Central memory CD8-positive, alpha-beta T cell (primary cell): ENCODE measurements at places on chromosomes 3 and 15.

DNA sequence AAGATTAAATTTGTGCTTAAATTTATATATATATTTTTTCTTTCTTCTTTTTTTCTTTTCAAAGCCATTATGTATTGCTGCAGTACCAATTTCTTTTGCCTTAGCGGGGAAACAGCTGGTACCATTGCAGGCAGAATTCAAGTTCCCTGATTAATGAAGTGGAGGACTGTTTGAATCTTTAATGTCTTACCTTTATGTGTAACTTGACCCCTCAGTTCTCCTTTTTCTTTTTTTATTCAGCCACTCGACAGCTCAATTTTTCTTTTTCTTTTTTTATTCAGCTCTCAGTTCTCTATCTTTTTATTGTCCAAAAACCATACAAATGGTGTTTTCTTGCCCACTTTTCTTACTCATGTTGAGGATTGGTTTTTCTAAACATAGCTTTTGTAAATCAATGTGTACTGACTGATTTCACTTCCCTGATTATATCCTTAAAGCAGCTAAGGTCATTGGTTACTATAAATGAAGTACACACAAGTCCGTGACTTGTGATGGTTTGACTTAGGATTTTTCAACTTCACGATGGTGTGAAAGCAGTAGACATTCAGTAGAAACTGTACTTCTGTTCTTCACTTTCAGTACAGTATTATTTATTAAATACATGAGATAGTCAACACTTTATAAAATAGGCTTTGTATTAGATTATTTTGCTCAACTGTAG, 22.8 kb downstream of the ATP2C1 start:
- DNase-seq = no peak
- H3K4me3 ChIP-seq = no peak overlapping the region
- no peak overlapping the region for H3K27ac ChIP-seq
- H3K4me1 ChIP-seq = peaks cover 38% of the 10 kb centered on the region
- H3K27me3 ChIP-seq = no peaks in the 10 kb centered on the region
- H3K36me3 ChIP-seq = peaks cover 3% of the 10 kb centered on the region

DNA sequence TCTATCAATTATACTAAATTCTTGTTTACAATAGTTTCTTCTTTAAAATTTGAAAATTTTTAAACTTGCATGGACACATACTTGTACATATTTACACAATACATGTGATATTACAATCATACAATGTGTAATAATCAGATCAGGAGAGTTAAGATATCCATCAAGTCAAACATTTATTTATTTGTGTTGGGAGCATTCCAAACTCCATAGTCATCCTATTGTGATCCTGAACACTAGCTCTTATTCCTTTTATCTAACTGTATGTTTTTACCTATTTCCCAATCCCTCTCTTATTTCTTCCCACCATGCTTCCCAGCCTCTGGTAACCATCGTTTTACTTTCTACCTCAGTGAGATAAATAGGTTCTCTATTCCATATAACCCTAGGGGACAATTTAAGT, 1219.2 kb downstream of the ZPLD1 start:
- H3K27me3 ChIP-seq = no peaks in the 10 kb centered on the region
- H3K36me3 ChIP-seq = no peaks in the 10 kb centered on the region
- no peak for DNase-seq

GRCh38 chr15:95812491-95812890, 518.0 kb upstream of the NR2F2 start:
- peaks cover 9% of the 10 kb centered on the region for H3K27me3 ChIP-seq
- no peaks in the 10 kb centered on the region for H3K36me3 ChIP-seq

- H3K36me3 ChIP-seq = no peaks in the 10 kb centered on the region
- DNase-seq = no peak
- peak overlapping the region; percentile 54 for H3K4me3 ChIP-seq
- no peak overlapping the region for H3K27ac ChIP-seq
- H3K4me1 ChIP-seq = peaks cover 7% of the 10 kb centered on the region
- H3K27me3 ChIP-seq = no peaks in the 10 kb centered on the region
Measured at GRCh38 chr15:90142216-90143165, 40.2 kb upstream of the IDH2 start.

- H3K4me1 ChIP-seq = no peaks in the 10 kb centered on the region
- no peaks in the 10 kb centered on the region for H3K36me3 ChIP-seq
Measured at GRCh38 chr15:99172989-99173388, 68.1 kb downstream of the SYNM start.

- no peaks in the 10 kb centered on the region for H3K4me1 ChIP-seq
- no peak for DNase-seq
- H3K27me3 ChIP-seq = no peaks in the 10 kb centered on the region
Measured at GRCh38 chr3:168876346-168877035, 780.8 kb upstream of the GOLIM4 start.

DNA sequence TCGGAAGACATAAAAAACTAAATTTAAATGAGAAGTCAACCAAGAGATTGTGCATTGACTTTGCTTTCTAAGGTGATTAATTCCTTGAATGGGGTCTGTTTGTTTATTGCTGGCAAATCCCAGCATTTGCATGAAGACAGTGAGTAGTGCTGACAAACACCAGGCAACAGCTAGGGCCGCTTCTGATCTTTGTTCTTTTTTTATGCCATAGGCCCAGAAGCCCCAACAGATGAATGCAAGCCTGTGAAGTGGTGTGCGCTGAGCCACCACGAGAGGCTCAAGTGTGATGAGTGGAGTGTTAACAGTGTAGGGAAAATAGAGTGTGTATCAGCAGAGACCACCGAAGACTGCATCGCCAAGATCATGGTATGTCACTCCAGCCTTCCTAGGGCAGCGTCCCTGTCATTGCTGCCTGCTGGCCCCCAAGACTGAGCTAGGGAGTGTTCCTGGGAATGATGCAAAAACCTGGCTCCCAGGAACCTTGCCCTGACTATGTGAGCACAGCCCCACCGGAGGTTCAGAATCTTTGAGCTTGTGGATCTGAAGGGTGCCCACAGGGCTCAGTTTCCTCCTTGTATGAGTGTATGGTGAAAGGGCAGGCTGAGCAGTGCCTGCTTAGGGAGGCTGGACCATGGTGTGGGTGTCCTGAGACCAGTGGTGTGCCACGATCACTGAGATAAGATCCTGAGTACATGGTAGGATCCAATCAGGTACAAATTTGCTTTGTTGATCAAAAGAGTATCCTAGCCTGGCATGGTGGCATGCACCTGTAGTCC, 13.0 kb downstream of the TF start:
- H3K27me3 ChIP-seq = peaks cover 40% of the 10 kb centered on the region
- no peak for DNase-seq
- H3K4me1 ChIP-seq = no peaks in the 10 kb centered on the region
- H3K27ac ChIP-seq = no peak overlapping the region
- no peaks in the 10 kb centered on the region for H3K36me3 ChIP-seq
